ENCODE measurements at places on chromosomes 5 and 9.

DNA sequence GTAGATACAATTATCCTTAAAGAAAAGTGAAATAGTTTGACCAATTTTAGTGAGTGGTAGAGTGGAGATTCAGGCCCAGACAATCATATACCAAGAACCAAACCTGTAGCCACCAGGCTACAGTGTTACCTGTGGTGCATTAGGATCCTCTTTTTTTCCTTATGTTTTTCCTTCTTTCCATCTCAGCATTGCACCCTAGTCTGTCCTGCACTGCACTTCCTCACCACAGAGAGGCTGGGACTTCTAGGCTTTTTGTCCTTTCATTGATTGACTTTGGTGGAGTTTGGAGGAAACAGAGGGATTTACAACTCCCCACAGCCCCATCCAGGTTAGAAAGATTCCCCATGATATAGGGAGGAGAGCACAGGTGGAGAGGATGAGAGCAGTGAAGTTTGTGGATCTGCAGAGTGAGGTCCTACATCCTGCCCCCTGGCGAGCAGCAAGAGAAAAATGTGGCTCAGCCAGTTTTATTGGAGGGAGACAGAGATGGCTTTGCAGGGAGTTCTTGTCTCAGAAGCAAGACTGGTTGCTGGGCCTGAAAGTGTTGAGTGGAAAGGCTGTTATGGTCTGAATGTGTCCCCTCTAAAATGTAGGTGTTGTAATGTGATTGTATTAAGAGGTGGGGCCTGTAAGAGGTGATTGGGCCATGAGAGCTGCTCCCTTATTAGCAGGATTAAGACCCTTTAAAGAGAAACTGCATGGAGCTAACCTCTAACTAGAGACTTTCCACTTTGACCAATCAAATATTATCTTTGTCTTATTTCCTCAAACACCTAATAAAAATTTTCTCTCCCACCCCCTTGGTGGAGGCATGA is 36.2 kb downstream of the KIF4B start:
- DNase-seq, result no peak

DNA sequence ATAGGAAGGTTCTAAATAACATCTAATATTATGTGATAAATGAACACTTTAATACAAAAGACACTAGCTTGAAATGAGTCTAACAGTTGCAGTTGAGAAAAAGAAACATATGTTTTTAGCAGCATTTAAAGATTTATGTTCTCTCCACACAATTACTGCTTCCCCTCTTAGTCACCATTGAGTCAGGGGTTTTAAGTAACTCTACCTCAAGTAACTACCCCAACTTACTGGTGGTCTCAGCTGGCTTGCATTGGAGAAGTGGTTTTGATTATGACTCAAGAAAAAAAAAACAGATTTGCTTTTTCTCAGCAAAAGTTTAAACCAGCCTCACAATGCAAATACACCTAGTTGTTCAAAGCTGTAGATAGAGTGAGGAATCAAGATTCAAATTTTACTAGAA is 1216.5 kb upstream of the CDH9 start:
- no peak for DNase-seq

DNA sequence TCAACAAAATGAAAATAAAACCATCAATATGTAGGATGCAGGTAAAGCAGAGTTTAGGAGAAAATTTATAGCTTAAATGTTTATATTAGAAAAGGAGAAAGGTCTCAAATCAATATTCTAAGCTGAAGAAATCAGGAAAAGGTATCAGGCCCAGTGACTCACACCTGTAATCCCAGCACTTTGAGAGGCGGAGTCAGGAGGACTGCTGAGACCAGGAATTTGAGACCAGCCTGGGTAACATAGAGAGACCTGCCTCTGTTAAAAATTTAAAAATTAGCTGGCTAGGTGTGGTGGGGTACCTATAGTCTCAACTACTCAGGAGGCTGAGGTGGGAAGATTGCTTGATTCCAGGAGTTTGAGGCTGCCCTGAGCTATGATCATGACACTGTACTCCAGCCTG is 32.2 kb downstream of the CCDC69 start:
- DNase-seq, result no peak

GRCh38 chr5:132480893-132481595 is 9.5 kb downstream of the IRF1 start:
- no peak for DNase-seq

DNA sequence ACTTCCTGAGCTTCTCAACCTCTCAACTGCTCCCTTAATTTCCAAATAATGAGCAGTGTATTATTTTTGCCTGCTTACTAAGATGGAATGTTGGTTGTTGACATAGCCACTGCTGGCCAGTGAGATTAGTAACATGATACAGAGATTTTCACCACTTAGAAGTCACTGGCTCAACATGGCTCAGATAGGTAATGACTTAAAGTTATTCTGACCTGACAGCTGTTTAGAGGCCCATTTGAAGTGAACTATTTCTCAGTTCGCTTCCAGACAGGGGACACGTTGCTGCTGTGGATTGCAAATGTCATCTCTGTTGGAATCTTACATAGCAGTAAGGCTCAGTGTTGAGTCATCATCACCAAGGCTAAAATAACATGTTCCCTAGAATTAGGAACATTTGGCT is 490.2 kb downstream of the TLE4 start:
- no peak for DNase-seq

DNA sequence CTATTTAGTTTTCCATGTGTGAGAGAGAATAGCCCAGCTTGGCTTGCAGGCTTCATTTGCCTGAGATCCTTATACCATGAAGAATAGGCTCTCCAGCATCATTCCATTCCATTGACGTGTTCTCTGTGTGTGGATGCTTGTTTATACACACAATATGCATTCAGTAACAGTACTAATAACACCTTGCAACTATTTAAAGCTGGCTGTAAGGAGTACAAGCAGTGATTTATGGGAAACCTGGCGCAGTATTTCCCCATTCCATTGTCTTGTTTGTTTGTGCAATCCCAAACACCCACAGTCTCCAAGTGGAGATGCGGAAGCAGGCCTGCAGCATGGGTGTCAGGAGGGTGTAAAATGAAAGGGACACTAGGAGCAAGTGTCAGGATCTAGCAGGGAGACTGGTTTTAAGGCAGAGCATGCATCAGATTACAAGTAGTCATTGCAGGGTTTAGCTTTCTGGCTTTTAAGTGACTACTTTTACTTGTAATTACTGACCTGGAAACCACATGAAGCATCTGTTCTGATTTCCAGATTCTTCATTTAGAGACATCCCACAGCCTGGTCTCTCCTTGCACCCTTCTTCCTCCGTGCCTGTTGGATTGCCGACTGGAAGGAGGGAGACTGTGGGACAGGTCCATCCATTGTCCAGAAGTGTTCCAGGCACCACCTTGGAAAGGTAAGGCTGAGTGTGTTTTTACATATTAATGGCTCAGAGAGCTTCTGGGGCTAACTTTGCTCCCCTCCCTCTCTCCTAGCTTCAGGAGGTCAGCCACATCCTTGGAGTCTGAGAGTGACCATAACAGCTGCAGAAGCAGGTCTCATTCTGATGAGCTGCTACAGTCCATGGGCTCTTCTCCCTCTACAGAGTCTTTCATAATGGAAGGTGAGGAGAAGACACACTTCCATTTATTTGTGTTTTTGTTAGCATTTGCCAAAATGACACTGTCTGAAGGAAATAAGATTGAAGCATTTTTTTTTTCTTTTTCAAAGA is 241.6 kb downstream of the ARHGEF28 start:
- DNase-seq, result no peak

GRCh38 chr9:77679088-77679487 is 31.0 kb upstream of the GNA14 start:
- no peak for DNase-seq

DNA sequence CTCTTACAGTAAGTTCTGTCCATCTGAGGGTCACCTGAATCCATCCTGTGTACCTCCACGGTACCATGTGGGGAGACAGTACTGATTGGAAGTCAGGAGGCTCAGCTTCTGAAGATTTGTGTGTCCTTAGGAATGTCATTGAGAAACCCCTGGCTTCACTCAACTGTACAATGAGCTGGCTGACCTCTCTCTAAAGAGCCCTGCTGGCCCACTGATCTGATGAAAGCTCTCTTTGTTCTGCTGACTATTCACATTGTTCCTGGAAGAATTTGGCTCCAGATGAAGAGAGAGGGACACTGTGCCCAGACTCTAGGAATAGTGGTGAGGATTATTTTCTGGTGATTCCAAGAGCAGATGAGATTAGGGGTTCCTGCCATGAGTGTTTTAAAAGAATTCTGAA is 141.2 kb downstream of the LURAP1L start:
- no peak for DNase-seq

DNA sequence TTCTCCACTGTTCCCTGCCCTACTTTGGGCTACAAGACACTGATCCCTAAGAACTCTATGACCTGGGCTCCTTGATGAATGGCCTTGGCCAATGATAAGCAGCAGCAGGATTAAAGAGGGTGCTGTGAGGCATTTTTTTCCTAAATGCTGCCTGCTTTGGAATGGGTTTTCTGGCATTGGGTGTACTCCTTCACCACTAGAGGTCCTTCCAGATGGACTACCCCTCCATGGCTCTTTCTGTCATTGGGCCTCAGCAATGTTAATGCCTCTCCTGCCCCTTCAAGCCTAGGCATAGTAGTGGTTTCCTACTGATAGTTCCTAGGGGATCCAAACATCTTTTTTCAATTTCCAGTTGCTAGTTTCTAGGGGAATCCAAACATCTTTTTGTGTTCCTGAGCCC is 319.3 kb upstream of the RPS23 start:
- DNase-seq, result no peak

- no peak for DNase-seq
Measured at GRCh38 chr9:37679649-37680402, 29.1 kb downstream of the FRMPD1 start.

GRCh38 chr9:123399803-123400378 is 43.9 kb downstream of the CRB2 start:
- DNase-seq, result no peak

- no peak for DNase-seq
Measured at GRCh38 chr9:36550135-36550534, 22.6 kb upstream of the MELK start.

- DNase-seq, result no peak
Measured at GRCh38 chr9:7858166-7858565, 58.6 kb upstream of the DMAC1 start.

GRCh38 chr9:29981013-29981412 is 2403.4 kb upstream of the ACO1 start:
- DNase-seq, result no peak

DNA sequence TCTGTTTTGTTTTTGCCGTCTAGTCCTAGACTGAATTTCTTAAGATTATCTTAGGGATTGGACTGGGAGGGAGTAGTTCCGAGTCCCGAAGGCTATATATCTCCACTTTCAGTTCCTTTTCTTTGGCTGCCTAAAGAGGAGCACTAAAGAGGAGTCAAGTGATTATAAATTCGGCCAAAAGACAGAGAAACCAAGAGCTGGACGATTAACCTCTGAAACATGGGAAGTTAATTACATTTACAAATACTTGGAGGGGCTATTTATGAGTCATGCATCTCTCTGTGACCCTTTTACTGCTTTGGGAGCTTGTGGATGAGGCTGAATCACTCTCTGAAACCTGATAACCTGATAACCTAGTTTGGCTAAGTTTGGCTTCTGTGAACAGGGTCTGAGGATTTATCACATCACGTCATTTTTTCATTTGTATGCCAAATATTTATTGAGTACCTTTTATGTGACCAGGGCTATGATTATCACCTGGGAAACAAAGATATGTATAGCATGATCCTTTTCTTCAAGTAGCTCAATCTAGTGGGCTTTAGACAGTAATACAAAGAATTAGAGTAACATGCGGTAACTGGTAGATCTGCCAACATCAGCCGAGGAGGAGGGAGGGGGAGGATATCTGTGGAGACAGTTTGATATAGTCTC is 180.9 kb downstream of the CD180 start:
- no peak for DNase-seq

GRCh38 chr9:136791516-136792276 is 552 bp downstream of the TMEM141 start:
- peak; percentile 48 for DNase-seq

- DNase-seq, result no peak
Measured at GRCh38 chr5:165333623-165334022, 1828.2 kb downstream of the MAT2B start.

DNA sequence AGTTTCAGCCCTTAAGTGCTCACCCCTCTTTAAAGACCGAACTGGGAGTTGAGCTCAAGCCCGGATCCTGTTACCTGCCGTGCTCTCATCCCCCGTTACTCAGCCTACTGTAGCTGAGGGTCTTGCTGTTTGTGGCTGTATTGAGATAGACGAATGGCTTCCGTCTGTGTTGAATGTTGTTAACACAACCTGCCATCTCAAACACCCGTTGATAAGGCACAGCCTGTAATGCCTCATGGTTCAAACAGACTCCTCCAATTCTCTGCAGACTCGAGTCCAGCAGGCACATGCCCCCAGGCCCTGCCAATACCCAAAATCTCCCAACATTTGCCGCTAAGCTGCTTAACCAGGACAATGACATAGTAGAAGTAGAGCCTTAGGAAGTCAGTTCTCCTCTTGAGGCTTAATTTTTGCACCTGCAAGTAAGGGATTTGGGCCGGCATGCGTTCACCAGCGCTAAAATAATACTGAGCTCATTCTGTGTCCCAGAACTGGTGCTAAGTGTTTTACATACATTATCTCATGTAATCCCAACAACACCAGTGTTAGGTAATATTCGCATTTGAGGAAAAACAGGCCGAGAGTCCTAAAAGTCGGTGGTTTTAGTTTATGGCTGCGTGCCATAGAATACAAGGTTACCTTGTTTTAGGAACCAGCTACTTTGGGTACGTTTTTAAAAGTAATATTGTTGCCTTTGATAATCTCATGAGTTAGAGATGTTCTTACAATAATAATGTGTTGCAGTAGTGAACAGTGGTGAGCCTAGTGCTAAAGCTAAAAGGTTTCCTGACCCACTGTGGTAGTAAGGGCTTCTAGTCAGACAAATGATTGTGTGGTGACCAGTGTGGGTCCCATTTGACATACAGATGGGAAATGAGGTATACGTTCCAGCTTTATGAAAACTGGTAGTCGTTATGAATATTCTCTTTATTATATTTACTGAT is 1.5 kb upstream of the RFX3 start:
- DNase-seq, result no peak

DNA sequence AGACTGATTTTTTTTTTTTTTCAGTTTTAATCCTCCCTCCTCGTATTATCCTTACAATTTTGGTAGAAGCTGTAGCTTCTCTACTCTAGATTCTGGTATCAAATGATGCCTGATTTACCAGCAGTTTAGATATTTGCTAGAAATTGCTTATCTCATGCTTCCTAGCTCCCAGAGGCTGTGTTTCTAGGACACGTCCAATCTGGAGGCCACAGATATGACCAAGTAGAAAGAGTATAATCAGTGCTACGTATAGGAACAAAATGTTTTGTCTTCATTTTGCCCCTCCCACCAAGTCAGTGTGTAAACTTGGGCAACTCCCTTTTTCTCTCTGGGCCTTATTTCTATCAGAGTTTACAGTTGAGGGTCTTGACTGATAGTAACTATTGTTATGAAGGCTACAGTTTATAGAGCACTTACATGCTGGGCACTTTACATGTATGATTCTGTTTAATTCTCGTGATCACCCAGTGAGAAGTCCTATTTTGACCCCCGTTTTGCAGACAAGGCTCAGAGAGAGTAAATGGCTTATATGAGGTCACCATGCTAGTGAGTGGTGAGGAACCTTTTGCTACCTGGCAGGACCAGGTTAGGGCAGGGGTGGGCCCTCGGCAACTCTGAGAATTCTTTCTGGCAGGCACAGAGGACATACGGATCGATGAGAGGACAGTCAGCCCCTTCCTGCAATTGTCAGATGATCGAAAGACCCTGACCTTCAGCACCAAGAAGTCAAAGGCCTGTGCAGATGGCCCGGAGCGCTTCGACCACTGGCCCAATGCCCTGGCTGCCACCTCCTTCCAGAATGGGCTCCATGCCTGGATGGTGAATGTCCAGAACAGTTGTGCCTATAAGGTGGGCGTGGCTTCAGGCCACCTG is 7.6 kb downstream of the HDHD3 start:
- DNase-seq, result no peak

- no peak for DNase-seq
Measured at GRCh38 chr5:88829054-88829453, 53.9 kb downstream of the MEF2C start.

GRCh38 chr5:181282874-181283273 is 21.9 kb upstream of the TRIM52 start:
- DNase-seq, result no peak
